ENCODE measurements at places on chromosomes 3 and 15. TPM values are rescaled to one million over a fixed set of nuclear protein-coding genes. Genes with fewer than 3 reads are reported as not detected.

KNG1 gene
- not detected for total RNA-seq

BUB1B gene
- 0.43 TPM for total RNA-seq

FETUB gene
- total RNA-seq, result not detected

RAD18 gene
- total RNA-seq, result 3.2 TPM

DNA sequence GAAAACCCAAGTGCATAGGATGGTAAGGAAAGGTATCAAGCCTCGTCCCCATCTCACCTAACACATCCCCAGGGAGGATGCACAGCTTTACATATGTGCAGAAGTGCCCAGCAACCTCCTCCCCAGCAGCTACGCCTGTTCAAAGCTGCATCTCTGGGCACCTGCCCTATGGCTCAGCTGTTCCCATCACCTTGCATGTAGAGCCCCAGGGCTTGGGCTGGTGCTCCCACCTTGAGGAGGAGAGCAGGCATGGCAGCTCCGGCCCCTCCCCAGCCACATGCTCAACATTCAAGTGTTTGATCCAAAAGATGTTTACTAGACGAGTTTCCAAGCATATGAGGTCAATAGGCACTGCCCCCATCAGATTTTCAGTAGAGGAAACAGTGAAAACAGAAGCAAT lies 173.5 kb downstream of the ATP10A start:
- peak; percentile 56 for DNase-seq

DNA sequence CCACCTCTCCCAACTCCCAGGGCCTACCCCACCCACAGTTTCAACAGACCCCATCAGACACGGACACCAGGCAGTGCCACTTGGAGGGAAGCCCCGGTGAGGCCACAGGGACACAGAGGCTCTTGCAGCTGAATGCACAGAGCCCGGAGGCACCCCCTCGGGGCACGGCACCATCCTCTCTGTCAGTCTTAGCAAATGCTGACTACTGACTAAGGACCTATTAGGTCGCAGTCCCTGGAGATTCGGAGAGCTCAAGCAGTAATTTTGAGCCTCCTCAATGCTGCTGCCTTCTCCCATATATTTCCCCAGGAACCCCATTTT lies 79.9 kb downstream of the VGLL4 start:
- DNase-seq, result no peak

DNA sequence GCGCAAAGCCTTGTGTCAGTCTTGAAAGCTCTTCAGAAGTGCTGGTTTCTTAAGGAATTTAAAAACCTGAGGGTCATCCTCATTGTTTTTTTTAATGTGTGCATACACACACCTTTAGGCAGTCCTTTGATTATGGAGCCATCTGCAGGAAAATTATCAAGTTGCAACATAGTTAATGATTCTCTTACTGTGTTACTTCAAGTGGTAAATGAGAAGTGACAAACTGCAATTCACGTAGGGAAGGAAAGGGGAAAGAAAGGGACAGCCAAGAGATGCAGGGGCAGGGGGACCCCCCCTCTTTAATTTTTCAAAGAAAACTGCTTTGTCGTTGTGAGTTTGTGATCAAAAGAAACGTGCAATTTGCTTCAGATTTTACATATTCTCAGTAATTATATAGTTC lies 162.4 kb upstream of the CGNL1 start:
- DNase-seq, result no peak

- DNase-seq, result no peak
Measured at GRCh38 chr3:101423984-101424888, 88.8 kb downstream of the SENP7 start.
